ENCODE measurements at places on chromosomes 1 and 21.

DNA sequence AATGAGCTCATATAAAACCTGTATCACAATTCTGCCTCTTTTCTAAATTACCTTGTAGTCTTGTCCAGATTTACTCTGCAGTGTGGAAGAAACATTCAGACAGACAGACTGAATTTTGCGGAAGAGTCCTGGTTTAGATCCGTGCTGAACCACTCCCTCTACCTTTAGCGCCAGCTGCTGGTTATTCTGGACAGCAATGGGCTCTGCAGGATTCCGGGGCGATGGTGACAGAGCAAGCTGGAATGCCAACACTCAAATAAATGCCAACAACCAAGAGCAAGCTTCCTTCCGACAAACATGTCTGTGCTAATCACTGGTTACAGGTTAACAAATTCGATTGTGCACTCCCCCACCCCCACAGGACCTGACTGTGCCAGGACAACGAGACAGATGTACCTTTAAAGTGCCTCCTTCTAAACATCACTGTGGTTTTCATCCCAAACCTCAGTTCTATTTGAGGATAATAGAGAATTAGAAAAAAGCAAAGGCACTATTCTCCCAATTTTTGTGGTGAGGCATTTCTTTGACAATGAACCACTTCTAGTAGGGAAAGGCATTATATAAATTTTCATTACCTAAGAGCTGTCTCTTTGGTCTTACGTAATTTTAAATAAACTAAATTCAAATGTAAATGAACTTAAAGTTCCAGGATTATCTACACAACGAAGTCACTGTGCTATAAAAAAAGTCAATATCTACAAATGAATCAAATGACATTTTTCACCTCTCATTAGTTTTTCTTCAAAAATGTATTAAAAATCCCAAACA is 90.4 kb downstream of the INTS7 start:
- DNase-seq, result no peak

DNA sequence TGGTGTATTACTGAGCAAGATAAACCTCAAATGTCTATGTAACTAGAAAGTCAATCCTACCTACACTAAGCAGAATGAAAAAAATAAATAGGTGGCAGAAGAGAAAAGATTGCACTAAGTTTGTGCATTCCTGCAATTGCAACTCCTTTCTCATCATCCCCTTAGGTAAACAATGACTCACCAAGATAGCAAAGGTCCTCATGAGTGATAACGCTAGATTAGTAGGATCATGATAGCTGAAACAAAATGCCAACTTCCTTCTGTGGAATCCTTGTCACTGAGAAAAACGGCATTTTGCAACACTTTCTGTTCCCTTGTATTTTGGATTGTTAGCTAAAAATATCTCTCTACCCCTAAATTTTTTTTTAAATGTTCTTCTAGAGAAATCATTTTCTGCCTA is 20.0 kb upstream of the FCER1A start:
- no peak for DNase-seq

DNA sequence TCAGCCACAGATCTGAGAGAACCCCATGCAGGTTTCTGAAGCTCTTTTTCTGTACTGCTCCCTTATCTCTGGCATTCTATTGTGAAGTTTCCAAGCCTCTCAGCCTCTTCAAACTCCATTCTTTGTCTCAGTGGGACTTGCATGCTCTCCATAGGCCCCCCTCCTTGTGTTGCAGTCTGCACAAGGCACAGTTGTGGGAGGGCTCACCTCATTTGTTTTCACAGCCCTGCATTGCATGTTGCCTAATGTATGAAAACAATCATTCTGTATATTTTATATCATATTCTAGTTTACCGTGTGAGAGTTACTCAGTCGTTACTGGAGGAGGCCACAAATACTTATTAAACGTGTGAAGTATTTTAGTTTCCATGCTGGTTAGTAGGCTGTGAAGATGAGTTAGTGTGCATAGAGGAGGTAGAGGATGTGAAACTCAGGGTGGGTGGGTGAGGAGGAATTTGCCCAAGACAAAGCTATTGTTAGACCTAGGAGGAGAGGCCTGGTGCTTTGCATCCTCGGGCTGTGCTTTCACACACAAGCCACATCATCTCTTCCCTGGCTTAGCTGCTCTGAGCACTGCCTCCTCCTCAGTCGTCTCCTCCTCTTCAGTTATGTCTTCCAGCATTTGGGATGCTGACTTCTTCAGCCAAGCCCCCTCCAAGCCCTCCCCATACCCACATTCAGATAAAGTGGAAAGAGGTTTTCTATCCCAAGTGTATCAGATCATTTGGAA is 7.8 kb upstream of the CHI3L2 start:
- DNase-seq, result no peak

DNA sequence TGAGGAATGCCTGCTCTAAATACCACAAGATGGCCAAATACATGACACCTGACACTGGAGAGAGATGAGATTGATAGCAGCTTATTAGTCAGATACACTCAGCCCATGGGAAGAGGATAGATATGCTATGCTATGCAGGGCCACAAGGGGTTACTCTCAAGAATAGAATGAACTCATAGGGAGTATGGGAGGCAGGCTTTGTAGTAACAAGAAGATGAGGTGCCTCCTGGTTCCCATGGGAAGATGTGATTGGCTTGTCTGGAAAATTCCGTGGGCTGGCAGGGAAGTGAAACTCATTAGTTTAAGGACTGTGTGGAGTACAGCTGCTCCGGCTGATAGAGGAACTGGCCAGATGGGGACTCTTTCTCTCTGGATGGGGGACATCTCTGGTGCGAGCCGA is 16.5 kb downstream of the CCDC30 start:
- DNase-seq, result no peak

GRCh38 chr1:115063228-115063901 is 25.9 kb downstream of the TSPAN2 start:
- DNase-seq, result no peak

- DNase-seq, result no peak
These were observed 36.2 kb downstream of the CLIC6 start for GRCh38 chr21:34705011-34705410.

DNA sequence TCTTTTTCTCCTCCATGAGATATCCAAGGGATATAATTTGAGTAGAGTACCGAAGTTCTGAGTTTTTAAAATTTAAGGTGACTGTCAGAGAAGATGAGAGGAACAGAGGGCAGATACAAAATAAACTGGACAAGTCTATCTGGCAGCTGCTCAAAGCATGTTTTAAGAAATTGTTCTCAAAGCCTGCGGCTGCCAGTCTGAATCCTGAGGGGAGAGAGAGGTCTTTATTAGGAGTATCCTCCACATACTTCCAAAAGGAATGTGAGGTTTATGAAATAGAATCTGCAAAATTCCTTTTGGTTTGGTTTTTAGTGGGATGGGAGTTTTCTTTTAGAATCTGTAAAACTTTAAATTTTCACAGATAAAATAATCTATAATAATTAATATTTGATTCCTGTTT is 41.3 kb downstream of the TTC13 start:
- no peak for DNase-seq

- no peak for DNase-seq
These were observed 247.3 kb downstream of the SIPA1L2 start for GRCh38 chr1:232382671-232383070.

DNA sequence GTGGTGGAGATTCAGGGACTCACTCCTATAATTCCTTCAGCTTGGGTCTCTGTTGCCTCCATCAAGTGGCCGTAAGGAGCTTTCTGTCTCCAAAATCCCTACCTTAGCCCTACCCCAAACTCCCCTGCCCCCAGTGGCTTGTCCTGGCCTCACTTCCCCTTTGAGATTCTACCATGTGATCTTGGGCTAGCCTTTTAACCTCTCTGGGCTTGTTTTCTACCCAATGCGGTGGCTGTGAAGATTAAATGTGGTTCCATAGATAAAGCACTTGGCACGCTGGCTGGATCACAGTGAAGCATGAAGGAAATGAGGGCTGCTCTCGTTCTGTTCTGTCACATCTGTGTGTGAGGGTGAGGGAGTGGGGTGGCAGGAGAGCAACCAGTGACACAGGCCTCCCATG is 43.6 kb downstream of the FAAH start:
- no peak for DNase-seq

- no peak for DNase-seq
These were observed 90.8 kb downstream of the SMYD3 start for GRCh38 chr1:246416261-246416660.

DNA sequence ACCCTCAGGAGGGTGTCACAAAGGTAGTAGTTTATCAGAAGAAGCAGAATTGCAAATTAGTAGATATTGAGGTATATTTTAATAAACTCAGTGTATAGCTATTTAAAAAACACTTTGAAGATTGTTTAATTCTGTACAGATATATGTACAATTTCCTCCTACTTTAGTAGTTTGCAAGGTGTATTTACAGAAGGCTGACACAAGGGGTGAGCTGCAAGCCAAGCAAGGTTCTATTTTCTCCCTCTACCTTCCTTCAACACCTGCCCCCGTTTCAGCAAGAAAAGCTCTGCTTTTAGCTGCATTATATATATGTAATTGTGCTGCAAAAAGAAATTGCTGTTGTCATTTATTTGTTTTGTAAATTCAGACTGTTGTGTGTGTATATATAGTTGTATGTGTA is 674.2 kb upstream of the PKN2 start:
- DNase-seq, result no peak

GRCh38 chr21:15430577-15430976 is 299.2 kb upstream of the USP25 start:
- DNase-seq, result no peak

GRCh38 chr1:14959059-14959694 is 194.4 kb upstream of the TMEM51 start:
- no peak for DNase-seq

DNA sequence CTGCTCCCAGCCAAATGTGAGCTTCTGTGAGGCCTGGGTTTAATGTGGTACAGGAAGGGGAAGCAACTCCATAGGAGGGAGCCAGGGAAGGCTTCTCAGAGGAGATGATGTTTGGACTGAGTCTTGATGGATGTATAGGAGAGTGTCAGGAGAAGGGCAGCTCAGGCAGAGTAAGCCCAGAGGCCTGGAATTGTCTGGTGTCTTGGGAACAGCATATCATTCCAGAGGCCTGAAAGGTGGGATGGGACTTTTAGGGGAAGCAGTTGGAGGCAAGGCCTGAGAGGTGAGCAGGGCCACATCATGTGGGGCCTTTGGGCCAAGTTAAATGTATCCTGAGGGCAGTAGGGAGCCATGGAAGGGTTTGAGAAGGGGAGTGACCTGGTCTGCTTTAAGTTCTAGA is 148.6 kb upstream of the WNT4 start:
- no peak for DNase-seq

DNA sequence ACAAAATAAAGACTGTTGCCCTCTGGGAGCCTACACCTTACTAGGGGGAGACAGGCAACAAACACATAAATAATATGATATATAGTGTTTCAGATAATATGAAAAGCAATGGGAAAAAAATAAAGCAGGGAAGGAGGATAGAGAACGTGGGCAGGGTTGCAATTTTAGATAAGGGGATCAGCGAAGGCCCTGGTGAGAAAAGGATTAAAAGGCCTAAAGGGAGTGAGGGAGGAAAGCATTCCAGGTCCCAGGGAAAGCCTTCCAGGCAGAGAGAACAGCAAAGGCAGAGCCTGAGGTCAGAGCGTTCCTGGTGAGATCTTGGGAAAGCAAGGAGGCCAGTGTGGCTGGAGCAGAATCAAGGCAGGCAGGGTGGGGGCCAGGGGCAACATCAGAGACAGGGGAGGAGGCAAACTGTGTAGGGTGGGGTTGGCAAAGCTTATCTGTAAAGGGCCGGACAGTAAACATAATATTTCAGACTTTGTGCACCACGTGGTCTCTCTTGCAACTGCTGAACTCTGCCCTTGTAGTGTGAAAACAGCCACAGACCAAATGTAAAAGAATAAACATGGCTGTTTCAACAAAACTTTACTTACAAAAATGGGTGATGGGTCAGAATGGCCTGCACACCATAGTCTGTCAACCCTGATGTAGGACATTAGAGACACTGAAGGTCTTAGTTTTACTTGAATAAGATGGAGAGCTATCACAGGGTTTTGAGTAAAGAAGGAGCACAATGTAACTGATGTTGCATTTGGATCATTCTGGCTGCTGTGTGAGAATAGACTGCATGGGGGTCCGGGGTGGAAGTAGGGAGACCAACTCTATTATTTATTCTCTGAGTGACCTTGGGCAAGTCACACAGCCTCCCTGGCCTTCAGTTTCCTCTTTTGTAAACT is 13.3 kb upstream of the CPT2 start:
- DNase-seq, result no peak

- no peak for DNase-seq
These were observed 39.7 kb downstream of the TOMM20 start for GRCh38 chr1:235088907-235089306.

DNA sequence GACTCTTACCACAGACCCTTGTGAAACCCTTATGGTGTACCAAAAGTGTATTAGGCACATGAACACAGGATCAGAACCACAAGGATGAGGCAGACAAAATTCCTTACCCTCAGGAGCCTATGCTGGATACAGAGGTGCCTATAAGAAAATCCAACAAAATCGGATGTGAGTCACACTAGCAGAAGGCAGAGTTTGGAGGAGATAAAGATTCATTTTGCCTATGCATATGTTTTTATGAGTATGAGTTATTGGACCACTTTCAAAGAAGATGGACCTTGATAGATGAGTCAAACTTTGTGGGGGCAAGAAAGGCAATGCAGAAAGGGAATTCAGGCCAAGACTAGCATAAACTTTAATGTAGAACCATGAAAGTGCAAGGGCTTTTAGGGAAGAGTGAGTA is 17.0 kb downstream of the CAMK1G start:
- no peak for DNase-seq

DNA sequence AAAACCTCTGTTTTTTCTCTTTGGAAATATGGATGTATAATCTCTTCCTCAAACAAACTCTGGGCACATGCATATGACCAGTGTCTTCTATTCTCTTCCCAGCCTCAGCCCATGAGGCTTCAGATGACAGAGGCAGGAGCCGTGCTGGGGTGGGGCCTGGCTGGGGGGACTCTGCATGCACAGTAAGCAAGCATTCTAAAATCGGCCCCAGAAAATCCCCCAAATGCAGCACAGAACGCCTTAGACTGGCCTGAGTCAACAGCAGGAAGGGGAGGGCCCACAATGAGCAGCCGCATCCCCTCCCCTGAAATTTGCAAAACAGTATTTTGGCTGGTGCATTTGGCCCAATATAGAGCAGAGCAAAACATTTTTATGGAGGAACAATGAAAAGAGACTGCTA is 47.8 kb downstream of the ITPKB start:
- DNase-seq, result no peak

DNA sequence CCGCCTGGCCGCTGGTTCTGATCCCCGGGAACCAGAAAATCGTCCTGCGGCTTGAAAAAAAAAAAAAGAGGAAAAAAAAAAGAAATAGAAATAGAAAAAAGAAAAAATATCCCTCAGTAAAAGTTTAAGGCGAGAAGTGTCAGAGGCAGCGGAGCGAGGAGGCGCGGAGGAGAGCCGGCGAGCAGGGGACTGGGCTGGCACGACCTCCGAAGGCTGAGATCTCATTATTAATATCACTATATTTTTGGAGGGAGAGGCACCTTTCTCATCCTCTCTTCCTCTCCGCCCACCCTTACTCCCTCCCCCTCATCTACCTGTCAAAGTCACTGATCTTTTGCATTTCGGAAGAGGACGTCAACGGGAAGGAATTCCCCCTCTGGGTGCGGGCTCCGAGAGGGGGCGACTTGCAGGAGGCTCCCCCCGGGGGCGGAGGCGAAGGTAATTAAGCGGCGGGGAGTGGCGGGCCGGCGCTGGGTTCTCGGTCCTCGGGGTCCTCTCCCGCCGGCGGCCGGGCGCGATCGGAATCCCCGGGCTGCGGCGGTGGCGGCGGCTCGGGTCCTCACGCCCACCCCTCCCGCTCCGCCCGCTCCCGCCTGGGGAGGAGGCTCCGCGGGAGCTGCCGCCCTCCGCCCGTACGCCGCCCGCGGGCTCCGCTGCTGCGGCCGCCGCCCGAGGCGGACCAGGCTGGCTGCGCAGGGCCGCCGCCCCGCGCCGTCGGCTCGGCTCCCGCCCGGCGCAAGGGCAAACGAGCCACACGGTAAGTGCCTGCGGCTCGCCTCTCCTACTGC is at the start of gene NTNG1:
NTNG1 (plus strand) TSS at position 337 of the 788 bp plus-strand sequence.
- peak; percentile 4 for DNase-seq

- DNase-seq, result no peak
These were observed 106.4 kb upstream of the MAGI3 start for GRCh38 chr1:113283914-113284313.
